Activated CD8-positive, alpha-beta T cell treated with anti-CD3 and anti-CD28 coated beads, Interleukin-2, amount 10 ng/mL, durations not matched to agents 7 days and 5 days (primary cell): ENCODE measurements at places on chromosomes 13 and 19. TPM values are rescaled to one million over a fixed set of nuclear protein-coding genes. Genes with fewer than 3 reads are reported as not detected.

- no peak for DNase-seq
- no peaks in the 10 kb centered on the region for H3K27me3 ChIP-seq
- H3K4me3 ChIP-seq: no peak overlapping the region
- peaks cover 8% of the 10 kb centered on the region for H3K4me1 ChIP-seq
- no peak overlapping the region for H3K27ac ChIP-seq
Observed at GRCh38 chr19:48295458-48295857, 25.6 kb downstream of the ZNF114 start.

- H3K27me3 ChIP-seq: no peaks in the 10 kb centered on the region
- no peak for DNase-seq
- H3K4me3 ChIP-seq: no peak overlapping the region
- H3K4me1 ChIP-seq: peaks cover 23% of the 10 kb centered on the region
Observed at GRCh38 chr19:11995174-11995573, 30.3 kb downstream of the ZNF763 start.

GRCh38 chr19:4316956-4317355 lies 12.6 kb downstream of the FSD1 start:
- H3K27me3 ChIP-seq: no peaks in the 10 kb centered on the region
- no peaks in the 10 kb centered on the region for H3K4me1 ChIP-seq
- H3K4me3 ChIP-seq: no peak overlapping the region
- peaks cover 33% of the 10 kb centered on the region for H3K36me3 ChIP-seq
- DNase-seq: no peak
- no peak overlapping the region for H3K27ac ChIP-seq

The ERFL gene
- total RNA-seq: 0.84 TPM

The C19orf38 gene
- 2.2 TPM for total RNA-seq

GRCh38 chr19:15544970-15545369 lies 36.6 kb downstream of the CYP4F22 start:
- H3K4me3 ChIP-seq: no peak overlapping the region
- no peak overlapping the region for H3K27ac ChIP-seq
- H3K27me3 ChIP-seq: no peaks in the 10 kb centered on the region
- no peaks in the 10 kb centered on the region for H3K36me3 ChIP-seq
- peaks cover 2% of the 10 kb centered on the region for H3K4me1 ChIP-seq

The RASIP1 gene
- 0.26 TPM for total RNA-seq

The LGALS7B gene
- total RNA-seq: not detected

- no peaks in the 10 kb centered on the region for H3K27me3 ChIP-seq
- DNase-seq: peak; percentile 72
- peaks cover 19% of the 10 kb centered on the region for H3K36me3 ChIP-seq
- H3K4me3 ChIP-seq: peak overlapping the region; percentile 65
- peaks cover 65% of the 10 kb centered on the region for H3K4me1 ChIP-seq
Observed at GRCh38 chr19:2051773-2052704, 995 bp upstream of the MKNK2 start.

GRCh38 chr19:2616741-2617392 lies 85.6 kb downstream of the GNG7 start:
- peaks cover 8% of the 10 kb centered on the region for H3K36me3 ChIP-seq
- H3K4me1 ChIP-seq: peaks cover 76% of the 10 kb centered on the region
- no peak overlapping the region for H3K4me3 ChIP-seq

DNA sequence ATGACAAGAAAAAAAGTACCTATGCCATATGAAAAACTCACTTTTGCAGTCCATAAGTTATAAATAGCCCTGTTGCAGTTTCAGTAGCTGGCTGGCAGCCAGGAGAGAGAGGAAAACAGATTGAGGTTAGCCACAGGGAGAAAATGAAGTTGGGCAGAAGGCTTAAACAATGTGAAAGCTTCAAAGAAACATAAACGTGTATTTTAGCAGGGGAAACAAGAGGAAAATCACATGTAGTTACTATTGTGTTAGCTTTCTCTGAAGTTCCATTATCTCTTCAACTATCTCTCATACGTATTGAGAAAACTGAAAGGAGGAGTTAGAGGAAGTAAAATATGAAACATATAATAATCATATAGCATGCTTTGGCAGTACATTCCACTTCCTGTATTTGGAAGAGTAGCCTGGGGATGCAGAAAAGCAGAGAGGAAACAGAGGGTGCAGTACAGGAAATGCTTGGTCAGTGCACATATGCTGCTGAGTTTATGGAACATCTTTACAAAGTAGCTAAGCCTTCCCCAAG lies 1551.1 kb downstream of the EFNB2 start:
- peak overlapping the region; percentile 71 for H3K27ac ChIP-seq
- H3K27me3 ChIP-seq: no peaks in the 10 kb centered on the region
- H3K4me3 ChIP-seq: peak overlapping the region; percentile 47
- peaks cover 19% of the 10 kb centered on the region for H3K4me1 ChIP-seq
- peak; percentile 55 for DNase-seq

DNA sequence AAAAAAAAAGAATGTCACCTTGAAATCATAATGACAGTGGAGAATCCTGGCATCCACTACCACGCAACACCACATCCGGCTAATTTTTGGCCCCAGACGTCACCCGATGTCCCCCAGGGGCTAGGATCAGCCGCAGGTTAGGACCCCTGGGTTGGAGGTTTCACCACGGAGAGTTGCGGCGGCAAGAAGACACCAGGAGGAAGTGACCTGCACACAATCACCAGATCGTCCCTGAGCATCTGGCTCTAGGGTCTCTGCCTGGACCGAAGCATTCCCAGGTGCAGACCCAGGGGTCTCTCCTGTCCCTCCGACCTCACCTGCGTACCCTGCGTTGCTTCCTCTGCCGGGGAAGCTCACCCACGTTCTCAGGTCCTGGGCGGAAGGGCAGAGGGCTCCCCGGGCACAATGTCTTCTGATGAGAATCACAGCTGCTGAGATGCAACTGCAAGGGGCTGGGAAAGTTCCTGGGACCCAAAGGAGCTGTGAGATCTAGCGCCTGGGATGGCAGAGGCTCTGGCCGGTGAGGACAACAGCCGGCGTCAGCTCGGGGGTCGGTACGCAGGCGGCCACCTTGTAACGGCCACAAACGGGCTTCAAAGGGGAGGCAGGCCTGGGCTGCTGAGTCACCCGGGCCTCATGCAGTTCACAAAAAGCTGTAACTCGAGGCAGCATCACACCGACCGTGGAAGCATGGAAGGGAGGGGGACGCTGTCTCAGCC lies 111.2 kb downstream of the GADD45B start:
- no peak overlapping the region for H3K4me3 ChIP-seq
- H3K27ac ChIP-seq: no peak overlapping the region
- DNase-seq: no peak
- H3K4me1 ChIP-seq: no peaks in the 10 kb centered on the region
- no peaks in the 10 kb centered on the region for H3K36me3 ChIP-seq

DNA sequence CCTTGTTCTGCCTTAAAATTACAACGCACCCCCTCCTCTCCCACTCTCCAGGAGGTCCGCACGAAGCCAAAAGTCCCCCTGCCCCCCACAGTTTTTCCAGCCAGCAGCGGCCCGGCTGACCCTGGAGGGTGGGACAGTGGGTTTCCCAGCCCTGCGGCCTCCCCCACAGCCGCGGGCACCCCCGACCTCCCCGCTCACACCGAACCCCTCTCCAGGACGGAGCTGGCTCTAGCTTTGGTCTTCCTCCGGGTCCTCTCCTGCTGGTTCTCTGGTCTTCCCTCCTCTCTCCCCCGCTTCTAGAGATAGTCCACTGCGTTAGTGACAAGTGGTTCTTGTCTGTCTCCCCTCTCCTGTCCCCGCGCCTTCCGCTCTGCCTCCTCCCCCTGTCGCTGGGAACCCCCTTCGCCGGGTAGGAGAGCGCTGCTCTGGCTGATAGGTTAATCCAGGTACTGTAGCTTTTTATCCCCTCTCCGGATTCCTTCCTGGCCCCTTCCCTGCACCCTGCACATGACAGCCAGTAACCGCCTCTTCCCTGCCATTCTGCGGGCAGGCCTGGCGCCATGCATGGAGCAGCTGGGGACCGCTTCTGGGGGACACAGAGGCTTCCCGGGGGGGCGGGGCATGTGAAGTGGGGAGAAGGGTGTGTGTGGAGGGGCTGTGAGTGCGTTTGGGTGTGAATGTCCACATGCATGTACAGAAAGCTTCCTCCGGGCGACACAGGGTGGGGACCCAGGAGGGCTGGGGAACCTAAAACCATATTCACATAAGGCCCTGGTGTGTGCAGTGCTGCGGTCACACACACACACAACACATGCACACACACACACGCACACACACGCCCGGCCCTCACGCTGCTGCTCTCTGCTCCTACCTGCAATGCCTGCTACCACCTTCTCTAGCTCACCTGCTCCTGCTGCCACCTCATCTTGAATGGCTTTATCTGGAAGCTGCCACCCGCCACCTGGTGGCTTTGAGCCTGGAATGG lies 17.2 kb downstream of the PRR36 start:
- peaks cover 2% of the 10 kb centered on the region for H3K4me1 ChIP-seq
- no peak overlapping the region for H3K27ac ChIP-seq
- H3K4me3 ChIP-seq: no peak overlapping the region

The PEAK3 gene
- 0.16 TPM for total RNA-seq

The RASGRP4 gene
- total RNA-seq: 0.50 TPM

- H3K36me3 ChIP-seq: peaks cover 30% of the 10 kb centered on the region
- peak; percentile 71 for DNase-seq
- H3K4me1 ChIP-seq: peaks cover 47% of the 10 kb centered on the region
- H3K27ac ChIP-seq: peak overlapping the region; percentile 86
- H3K4me3 ChIP-seq: peak overlapping the region; percentile 55
- no peaks in the 10 kb centered on the region for H3K27me3 ChIP-seq
Observed at GRCh38 chr19:46967578-46968032, 52.0 kb upstream of the NPAS1 start.

The FCGBP gene
- 5.8 TPM for total RNA-seq

The ZNF681 gene
- 7.5 TPM for total RNA-seq

DNA sequence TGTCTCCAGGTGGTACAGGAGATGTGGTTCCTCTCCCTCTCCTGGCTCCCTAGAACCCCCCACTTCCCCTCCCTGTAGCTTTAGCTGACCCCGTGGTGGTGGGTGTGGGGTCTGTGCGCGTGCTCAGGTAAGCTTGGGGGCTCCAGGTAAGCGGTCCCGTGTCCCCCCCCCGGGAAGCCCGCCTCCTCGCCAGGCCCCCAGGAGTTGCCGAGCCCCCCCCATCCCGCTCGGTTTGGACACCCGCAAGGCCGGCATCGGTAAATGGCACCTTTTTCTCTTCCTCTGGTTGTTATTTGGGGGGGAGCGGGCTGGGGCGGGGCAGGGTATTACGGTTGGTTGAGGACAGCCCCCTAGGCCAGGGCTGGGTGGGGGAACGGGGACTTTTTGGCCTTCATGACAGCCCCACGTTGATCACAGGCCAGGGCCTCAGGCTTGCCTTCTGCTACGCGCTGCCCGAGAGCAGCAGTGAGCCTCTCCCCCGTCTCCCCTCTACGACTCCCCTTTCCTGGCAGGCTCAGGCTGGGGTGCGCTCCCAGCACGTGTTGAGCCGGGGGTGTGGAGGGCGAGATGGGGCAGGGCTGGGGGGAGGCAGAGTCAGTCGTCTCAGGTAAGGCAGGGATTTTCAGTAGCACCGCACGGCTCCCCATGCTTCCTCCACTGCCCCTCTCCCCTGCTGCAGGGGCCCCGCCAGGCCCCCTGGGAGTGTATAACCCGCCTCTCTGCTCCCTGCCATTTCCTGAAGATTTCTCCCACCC lies 10.7 kb upstream of the LIN7B start:
- H3K4me3 ChIP-seq: no peak overlapping the region
- H3K27ac ChIP-seq: no peak overlapping the region
- no peak for DNase-seq
- H3K27me3 ChIP-seq: no peaks in the 10 kb centered on the region

- no peaks in the 10 kb centered on the region for H3K4me1 ChIP-seq
- DNase-seq: no peak
- no peak overlapping the region for H3K27ac ChIP-seq
Observed at GRCh38 chr19:30402436-30403202, 30.4 kb downstream of the ZNF536 start.

- H3K27ac ChIP-seq: no peak overlapping the region
- H3K4me3 ChIP-seq: no peak overlapping the region
- DNase-seq: no peak
- H3K27me3 ChIP-seq: peaks cover 55% of the 10 kb centered on the region
Observed at GRCh38 chr19:47020992-47021496, 1.4 kb downstream of the NPAS1 start.

The S1PR5 gene
- total RNA-seq: 0.89 TPM

The CTXN1 gene
- total RNA-seq: 0.37 TPM
